ENCODE measurements at places on chromosomes 7 and 10. TPM values are rescaled to one million over a fixed set of nuclear protein-coding genes. Genes with fewer than 3 reads are reported as not detected.

- DNase-seq: no peak
Observed at GRCh38 chr10:75987616-75988015, 556.2 kb downstream of the LRMDA start.

DNA sequence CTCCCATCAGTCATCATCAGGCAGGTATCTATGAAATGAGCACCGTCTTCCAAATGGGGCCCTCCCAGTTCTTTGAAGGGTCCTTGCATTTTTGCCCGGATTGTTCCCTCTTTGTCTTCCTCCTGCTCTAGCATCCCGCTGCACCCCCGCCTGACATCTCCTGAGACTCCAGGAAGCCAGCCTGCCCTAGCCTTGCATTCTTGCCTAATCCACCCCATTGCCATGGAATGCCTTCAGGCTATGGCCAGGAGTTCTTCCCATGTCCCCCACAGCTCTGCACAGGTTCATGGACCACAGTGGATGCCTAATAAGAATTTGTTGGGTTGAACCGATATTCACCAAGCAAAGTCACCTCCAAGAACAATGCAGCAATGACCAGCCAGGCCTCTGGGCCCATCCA is 62.1 kb downstream of the ZMIZ1 start:
- no peak for DNase-seq

DNA sequence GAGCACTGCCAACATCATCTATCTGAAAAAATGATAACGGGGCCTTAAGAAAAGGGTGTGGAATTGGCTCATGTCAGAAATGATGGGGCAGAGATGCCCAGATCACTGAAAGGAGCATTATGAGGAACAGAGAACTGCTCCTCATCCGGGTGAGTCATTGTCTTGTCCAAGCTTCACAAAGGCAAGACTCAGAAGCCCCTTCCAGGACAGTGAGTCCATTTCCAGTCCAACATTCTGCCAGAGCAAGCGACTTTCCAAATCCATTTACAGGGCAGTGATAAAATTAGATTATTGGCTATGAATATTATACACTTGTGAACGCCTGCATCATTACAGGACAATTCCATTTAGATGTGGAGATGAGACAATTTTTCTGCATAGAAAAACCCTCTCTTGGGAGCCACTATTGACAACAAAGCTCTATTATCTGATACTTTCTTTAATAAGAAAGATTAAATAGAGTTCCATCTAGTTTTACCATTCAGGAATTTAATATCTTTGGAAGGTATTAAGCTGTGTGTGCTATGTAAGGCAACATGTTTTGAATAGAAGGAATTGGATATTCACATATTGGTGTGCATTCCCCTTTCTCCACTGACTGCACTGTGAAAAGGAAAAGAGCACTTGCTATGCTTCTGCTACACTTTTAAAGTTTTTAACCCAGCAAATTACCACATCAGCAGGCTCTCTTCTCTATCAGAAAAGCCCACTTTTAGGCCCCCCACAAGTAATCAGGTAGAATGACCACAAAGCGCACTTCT is 159.6 kb downstream of the NRP1 start:
- DNase-seq: no peak

Gene ADRA2A
- total RNA-seq: not detected

DNA sequence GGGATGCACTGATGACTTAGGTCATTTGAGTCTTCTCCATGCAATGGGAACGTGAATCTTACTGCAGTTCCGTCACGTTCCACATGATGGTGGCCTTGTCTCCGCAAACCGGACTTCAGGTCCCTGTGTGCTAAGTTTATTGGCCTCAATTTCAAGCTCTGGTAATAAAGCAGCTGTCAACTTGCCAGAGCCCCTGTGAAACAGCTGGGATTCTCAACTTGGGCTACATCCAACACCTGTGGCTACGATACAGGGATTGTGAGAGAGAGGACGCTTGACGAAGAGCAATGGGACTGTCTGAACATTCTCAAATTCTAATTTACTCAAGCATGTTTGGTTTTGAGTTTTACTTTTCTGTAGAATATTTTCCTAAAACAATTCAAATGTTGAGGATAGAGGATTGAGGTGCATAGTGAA is 174.2 kb downstream of the PTN start:
- no peak for DNase-seq

DNA sequence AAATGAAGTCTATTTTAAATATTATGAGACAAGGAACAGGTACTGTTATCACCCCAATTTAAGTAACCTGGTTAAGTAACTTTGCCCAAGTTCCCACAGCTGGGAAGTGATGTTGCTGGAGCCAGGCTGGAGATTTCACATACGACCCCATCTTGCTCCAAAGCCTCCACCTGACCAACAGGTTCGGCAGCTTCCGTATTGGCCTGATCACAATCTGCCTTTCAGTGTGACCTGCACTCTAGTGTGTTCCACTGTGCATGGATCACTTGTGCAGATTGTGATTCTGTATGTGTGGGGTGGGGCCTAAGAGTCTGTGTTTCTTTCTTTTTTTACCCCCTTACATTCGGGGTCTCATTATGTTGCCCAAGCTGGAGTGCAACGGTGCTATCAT is 66.1 kb downstream of the PRTFDC1 start:
- DNase-seq: no peak

Measured in activated T-cell treated with anti-CD3 and anti-CD28 coated beads, Interleukin-2, amount 50 U/mL, for 72 hours (primary cell).